ENCODE measurements at places on chromosomes 5 and 9. TPM values are rescaled to one million over a fixed set of nuclear protein-coding genes. Genes with fewer than 3 reads are reported as not detected.

The ADAMTS2 gene
- 0.09 TPM for total RNA-seq

The PCDHGA3 gene
- total RNA-seq: not detected

The FKTN gene
- total RNA-seq: 6.1 TPM

The PCDHA6 gene
- not detected for total RNA-seq

The IL17B gene
- total RNA-seq: not detected

The CETN3 gene
- 20.4 TPM for total RNA-seq

The IFNA21 gene
- not detected for total RNA-seq

All from A549 treated with Mapracorat at 1 μM for 4 hours (cell line).